ENCODE measurements at places on chromosomes 11 and 22. TPM values are rescaled to one million over a fixed set of nuclear protein-coding genes. Genes with fewer than 3 reads are reported as not detected.

The GALNT18 gene
- 12.3 TPM for total RNA-seq

The NUMA1 gene
- 80.7 TPM for total RNA-seq

DNA sequence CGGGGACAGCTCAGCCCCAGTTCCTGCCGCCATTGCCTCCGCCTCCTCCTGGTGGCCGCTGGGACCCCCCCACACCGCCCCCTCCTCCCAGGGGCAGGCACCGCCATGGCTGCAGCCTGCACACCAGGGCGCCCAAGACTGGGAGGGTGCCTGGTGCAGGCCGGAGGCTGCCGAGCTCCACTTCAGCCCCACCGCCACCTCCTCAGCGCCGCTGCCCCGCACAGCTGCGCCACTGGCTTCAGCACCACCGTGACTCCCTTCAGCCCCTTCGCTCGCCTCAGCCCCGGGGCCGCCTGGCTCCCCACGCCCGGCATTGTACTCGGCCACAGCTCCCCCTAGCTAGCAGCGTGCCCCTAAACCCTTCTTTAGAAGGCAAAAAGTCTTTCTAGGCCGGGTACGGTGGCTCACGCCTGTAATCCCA lies 131.1 kb downstream of the CRYBB2 start:
- DNase-seq: no peak

GRCh38 chr11:112656772-112657428 lies 304.3 kb upstream of the NCAM1 start:
- DNase-seq: no peak

All from heart right ventricle (tissue), 16 donors.